ENCODE measurements at places on chromosomes 16 and 17.

GRCh38 chr17:48539177-48539576, 5.7 kb downstream of the HOXB2 start:
- DNase-seq: no peak

DNA sequence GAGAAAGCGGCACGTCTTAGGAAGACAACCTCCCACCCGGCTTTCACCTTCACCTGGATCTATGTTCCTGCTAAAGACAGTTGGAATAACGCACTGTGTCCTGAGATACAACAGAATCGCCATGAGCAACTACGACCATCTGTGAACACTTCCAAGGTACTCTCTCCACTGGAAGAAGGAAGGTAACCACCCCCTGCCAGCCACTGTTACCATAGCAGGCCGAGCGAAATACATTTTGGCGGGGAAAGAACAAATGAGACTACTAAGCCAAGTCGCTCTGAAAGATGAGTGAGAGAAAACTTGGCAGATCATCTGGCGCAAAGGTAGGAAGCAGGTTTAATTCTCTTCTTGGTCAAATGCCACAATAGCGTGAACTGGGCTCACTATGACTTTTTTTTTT, 9.8 kb downstream of the CRK start:
- DNase-seq: no peak

DNA sequence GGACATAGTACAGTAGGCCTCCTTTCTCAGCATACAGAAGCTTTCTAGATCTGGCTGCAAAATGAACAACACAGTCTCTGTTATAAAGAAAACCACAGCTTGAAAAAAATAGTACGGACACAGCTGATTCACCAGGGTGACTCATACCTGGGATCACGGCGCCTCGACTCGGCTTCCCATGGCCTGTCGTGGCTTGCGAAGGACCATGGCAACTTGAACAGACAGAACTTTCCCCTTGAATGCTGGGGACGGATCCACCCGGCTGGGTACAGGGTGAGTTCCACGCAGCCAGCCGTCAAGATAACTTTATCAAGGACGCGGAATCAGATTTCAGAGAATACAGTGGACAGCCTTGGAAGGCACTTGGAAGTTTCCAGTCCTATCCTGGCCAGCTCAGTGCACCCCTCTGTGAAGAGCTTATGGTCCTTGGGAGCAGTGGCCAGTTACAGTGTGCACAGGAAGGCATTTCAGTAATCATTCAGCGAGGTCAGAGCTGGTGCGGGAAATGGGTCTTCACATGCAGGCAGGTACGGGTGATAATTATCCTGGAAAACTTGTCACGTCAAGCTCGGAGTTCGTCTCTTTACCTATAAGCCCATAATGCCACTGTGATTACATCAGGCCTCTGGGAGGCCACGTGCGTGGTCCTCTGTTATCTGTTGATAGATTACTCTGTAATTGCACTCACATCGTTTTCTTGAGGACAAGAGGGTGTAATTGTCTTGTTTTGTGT, 57.9 kb upstream of the MAF start:
- peak; percentile 70 for DNase-seq

DNA sequence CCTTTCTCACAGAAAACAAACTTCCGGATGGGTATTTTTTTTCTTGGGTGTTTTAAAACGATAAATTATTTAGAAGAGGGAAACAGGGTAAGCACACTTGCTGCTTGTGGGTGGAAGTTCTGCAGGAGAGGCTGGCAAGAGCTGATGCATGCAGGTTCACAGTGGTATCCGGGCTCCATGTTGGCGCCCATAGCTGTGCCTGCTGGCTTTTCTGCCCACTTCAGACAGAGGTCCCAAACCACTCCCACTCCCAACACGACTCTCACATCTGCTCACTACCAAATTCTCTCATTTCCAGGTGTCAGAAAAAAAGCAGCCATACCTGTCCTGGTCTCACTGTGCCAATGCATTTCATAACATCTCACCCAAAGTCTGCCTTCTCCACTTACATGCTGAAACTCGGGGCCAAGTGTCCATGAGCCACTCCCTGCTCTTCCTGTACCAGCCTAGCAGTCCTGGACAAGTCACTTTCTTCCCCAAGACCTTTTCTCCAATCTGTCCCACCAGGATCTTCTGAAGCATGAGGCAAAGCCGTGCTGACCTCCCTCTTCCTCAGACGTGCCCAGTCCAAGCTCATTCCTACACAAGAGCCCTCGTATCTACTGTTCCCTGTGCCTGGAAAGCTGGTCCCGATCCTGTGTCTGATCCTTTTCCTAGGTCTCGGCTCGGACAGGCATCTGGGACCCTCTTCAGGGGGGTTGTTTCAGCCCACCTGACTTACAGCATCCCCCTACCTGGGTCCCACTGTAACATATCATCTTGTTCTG, 1.5 kb downstream of the CD300LF start:
- DNase-seq: no peak

DNA sequence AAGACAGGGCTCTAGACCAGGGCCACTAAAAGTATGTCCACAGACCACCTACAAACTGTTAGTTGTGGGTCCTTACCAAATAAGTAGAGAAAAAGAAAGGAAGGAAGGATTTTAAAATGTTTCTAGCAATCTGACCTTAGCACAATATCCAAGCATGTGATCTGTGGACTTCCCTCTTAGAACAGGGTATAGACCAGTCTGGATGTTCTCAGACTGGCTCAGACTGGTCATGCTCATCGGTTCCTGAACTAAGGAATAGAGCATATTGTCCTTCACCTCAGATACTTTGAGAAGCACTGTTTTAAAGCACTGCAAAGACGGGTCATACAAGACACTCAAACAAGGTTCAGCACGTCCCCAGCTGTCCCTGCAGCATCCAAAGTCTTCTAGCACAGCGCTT, 25.8 kb downstream of the CUEDC1 start:
- DNase-seq: no peak

DNA sequence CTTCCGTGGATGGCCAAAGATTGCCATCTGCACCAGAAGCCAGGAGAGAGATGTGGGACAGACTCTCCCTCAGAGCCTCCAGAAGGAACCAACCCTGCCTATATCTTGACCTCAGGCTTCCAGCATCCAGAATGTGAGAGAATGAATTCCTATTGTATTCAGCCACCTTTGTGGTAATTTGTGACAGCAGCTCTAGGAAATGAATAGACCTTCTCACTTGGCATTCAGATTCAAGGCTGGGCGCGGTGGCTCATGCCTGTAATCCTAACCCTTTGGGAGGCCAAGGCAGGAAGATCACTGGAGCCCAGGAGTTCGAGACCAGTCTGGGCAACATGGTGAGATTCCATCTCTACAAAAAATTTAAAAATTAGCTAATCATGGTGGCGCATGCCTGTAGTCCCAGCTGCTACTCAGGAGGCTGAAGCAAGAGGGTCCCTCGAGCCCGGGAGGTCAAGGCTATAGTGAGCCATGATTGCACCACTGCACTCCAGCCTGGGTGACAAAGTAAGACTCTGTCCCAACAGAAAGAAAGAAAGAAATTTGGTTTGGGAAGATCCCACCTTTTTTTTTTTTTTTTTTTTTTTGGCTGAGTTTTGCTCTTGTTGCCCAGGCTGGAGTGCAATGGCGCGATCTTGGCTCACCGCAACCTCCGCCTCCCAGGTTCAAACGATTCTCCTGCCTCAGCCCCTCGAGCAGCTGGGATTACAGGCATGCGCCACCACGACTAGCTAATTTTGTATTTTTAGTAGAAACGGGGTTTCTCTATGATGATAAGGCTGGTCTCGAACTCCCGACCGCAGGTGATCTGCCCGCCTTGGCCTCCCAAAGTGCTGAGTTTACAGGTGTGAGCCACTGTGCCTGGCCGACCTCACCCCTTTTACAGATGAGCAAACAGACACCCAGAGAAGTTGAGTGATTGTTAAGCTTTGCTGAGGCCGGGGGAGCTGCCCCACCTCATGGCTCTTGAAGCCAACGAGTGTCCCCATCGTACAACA, 4.3 kb upstream of the CPSF4L start:
- DNase-seq: no peak

GRCh38 chr16:1532081-1532760, 1.2 kb upstream of the TMEM204 start:
- no peak for DNase-seq

GRCh38 chr16:79628988-79629387, 28.5 kb upstream of the MAF start:
- no peak for DNase-seq

DNA sequence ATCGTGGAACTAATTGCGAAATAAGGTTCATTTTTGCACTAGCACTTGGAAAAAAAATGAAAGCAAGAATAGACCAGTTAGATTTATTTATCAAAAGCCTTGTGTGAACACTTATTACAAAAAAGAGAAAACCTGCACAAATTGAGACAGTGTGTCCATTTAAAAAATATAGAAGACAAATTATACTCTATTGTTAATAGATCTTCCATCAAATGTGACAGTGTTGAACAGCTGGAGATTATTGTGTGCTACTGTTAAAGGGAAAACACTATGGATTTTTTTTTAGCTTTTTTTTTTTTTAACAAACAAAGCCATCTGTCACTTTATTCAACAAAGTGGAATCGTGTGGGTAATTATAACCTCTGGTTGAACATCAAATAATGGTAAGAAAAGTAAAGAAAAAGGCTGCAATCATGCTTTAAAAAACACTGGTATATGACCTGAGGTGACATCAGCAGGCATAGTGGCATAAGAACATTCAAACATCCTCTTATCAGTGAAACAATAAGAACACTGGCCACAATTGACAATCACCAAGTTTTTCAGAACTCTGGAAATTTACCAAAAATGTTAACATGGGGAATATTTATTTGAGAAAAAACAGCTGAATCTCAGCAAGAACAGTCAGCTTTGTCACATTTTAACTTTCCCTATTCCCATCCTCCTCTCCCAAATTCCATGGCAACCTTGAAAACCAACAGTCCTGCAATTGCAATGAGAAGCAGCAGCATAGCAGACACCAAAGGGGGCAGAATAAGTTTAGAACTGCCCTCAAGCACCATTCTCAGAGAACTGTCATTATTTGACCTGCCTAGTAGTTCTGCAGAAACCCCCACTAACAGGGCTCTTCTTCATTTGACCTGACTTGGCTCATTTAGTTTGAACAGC, 442.3 kb upstream of the MON1B start:
- no peak for DNase-seq

DNA sequence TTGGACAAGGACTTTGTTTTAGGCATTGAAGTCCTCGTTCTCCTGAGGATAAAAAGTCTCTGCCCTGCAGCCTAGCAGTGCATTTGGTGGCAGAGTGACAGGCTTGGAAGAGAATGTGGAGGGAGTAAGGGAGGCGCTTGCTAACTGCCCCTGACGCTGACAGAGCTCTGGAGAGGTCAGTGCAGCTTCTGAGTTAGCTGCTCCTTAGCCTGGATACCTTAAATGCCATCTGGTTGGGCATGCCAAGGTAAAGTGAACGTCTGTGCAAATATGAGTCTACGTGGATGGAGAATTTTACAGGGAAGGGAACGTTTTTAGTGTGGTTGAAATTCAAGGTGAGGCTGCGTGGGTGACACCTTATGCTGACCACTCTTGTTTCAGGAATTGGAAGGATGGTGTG, 44.4 kb downstream of the SEC14L1 start:
- no peak for DNase-seq

DNA sequence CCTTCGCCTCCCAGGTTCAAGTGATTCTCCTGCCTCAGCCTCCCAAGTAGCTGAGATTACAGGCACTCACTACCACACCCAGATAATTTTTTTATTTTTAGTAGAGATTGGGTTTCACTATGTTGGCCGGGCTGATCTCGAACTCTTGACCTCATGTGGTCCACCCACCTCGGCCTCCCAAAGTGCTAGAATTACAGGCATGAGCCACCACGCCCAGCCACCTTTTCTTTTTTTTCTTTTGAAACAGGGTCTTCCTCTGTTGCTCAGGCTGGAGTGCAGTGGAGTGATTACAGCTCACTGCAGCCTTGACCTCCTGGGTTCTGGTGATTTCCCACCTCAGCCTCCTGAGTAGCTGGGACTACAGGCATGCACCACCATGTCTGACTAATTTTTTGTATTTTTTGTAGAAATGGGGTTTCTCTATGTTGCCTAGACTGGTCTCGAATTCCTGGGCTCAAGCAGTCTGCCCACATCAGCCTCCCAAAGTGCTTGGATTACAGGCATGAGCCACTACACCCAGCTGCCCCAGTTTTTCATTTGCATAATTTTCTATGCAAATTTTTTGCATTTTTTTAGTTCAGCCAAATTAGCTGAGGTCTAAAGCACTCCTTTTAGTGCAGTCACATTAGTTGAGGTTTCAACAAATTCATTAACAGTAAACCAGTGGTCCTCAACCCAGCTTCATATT, 11.3 kb downstream of the WWP2 start:
- no peak for DNase-seq

GRCh38 chr17:77572065-77572601, 386.4 kb upstream of the TNRC6C start:
- no peak for DNase-seq

GRCh38 chr17:57672971-57673370, 72.1 kb downstream of the CCDC182 start:
- DNase-seq: no peak

DNA sequence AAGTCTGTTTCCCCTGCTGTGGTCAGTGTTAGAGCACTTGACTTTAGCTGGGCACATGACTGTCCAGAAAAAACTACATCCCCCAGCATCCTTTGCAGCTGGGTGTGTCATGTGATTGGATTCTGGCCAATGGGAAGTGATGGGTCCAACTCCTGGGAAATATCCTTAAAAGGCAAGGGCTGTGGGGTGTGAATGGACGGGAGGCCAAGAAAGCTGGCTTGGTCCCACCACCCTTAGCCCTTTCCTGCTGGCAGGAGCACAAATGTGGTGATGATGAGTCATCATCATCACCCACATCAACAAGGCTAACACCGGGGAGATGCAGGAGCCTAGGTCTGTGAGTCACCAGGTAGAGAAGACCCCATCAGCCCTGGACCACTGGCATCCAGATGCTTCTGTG, 341.7 kb downstream of the C16orf95 start:
- peak; percentile 76 for DNase-seq

- no peak for DNase-seq
Observed at GRCh38 chr17:40993839-40994238, at the start of gene KRTAP3-3. TSS of gene KRTAP3-3 (minus strand) at chr17:40994164. CDS start at chr17:40994097, 67 bp downstream.

- no peak for DNase-seq
Observed at GRCh38 chr16:84641643-84642358, 6.5 kb upstream of the KLHL36 start.

DNA sequence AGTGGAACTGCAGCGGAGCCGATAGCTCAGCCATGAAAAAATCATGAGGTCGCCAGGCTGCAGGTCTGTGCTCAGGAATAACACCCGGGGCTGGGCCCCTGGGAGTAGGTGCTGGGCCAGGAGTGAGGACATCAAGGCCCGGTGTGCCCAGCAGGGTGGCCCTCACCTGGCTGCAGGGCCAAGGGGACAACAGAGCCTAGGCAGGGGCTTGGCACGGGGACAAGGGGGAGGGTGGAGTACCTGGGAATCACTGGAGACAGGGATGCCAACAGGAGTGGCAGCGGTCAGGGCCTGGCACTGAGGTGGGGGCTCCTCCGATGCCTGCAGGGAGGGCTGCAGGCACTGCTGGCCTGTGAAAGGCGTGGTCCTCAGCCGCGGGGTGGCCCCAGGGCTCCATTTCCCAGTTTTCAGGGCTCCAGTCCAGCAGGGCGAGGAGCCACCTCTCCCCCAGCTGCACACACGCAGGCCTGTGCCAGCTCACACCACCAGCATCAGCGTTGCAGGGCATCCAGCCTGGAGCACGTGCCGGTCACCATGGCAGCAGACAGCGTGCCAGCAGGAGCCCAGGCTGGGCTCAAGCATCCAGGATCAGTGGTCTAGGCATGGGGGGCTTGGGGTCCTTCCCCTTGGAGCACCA, 4.7 kb upstream of the FSCN2 start:
- DNase-seq: peak; percentile 94
